Left lobe of liver (tissue), 2 donors: ENCODE measurements at places on chromosomes 7 and 10. TPM values are rescaled to one million over a fixed set of nuclear protein-coding genes. Genes with fewer than 3 reads are reported as not detected.

The TLL2 gene
- total RNA-seq: not detected

The SPDYE9 gene
- total RNA-seq: not detected

The MUC3A gene
- 9.4 TPM for total RNA-seq

The SFRP4 gene
- total RNA-seq: 0.05 TPM

The OR2A25 gene
- not detected for total RNA-seq

The C10orf53 gene
- total RNA-seq: not detected

The CCAR1 gene
- 17.4 TPM for total RNA-seq

The HOXA9 gene
- total RNA-seq: not detected

The SLC12A9 gene
- 10.1 TPM for total RNA-seq

The EZH2 gene
- 2.5 TPM for total RNA-seq

The CDH23 gene
- 20.9 TPM for total RNA-seq

The MINDY4 gene
- total RNA-seq: 2.3 TPM

The UBN2 gene
- 8.9 TPM for total RNA-seq

The CALML5 gene
- not detected for total RNA-seq

The XRCC2 gene
- total RNA-seq: 0.18 TPM

The INPP5A gene
- 18.3 TPM for total RNA-seq

The ZNF3 gene
- 14.5 TPM for total RNA-seq

The AKR1C4 gene
- 292 TPM for total RNA-seq

The NODAL gene
- not detected for total RNA-seq

The PWWP2B gene
- 5.8 TPM for total RNA-seq

The CFTR gene
- total RNA-seq: 1.1 TPM

The SPOCK2 gene
- total RNA-seq: 1.6 TPM

The WEE2 gene
- not detected for total RNA-seq

The PLEKHS1 gene
- not detected for total RNA-seq

The CLDN12 gene
- total RNA-seq: 34.2 TPM

The PCLO gene
- total RNA-seq: 0.33 TPM

The GRID2IP gene
- not detected for total RNA-seq

The PDK4 gene
- total RNA-seq: 77.4 TPM

The SPDYE2 gene
- not detected for total RNA-seq

The CDHR3 gene
- 7.7 TPM for total RNA-seq
